Effector CD4-positive, alpha-beta T cell (primary cell): ENCODE measurements at places on chromosomes 11 and 22.

- no peak for DNase-seq
Measured at GRCh38 chr22:44289414-44290171, 23.2 kb downstream of the SHISAL1 start.

DNA sequence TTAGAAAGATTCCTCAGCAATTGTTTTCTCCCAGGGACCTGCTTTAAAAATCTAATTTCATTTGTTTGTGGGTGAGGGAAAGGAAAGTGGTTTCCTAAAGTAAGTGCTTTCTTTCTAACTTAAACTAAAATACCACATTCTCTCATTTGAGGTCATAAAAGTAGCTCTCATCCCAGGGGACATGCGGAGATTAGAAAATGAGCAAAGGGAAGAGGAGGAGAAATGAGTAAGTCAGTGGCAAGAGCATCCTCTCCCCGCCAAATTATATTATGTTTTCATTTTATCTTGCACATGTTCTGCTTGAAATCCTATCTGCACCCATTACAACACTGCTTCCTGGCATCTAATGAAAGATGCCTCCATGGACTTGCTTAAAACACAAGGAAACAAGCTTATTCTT lies 191.4 kb downstream of the ARHGAP42 start:
- DNase-seq = no peak

DNA sequence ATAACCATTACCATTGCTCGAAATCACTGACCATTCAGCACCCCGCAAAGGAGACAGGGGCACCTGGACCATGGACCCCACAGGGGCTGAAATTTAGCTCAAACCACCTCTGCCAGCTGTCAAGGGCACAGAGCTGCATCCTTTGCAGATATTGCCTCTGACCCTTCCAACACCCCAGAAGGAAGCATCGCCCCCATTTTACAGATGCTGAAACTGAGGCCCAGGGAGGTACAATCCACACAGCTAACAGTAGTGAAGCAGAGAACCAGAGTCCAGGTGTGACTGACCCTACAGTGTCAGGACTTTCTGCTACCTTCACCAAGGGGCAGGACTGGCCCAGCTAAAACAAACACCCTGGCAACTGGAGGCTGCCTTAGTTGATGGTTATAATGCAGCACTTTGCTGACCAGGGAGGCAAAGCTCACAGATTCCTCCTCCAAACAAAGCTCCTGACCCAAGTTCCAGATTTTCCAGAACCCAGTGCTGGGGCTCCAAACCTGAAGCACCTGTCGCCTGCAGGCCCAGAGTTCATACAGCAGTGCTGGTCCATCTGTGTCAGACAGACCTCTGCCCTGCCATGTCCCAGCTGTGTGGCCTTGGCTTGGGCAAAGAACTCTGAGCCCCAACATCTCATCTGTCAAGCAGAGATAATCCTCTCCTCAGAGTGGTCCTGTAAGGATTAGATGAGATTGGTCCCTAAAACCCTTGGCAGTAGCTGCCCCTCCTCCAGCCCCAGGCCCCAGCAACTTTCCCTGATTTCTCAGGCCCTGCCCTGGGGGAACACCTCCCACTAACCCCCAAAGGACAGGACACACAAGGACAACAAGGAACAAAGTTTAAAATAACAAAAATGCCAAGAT lies 15.2 kb upstream of the ARAP1 start:
- no peak for DNase-seq

GRCh38 chr11:118903204-118904015 lies 19.7 kb downstream of the CXCR5 start:
- DNase-seq = no peak

GRCh38 chr11:86476109-86476861 lies 101.6 kb downstream of the CCDC81 start:
- no peak for DNase-seq

DNA sequence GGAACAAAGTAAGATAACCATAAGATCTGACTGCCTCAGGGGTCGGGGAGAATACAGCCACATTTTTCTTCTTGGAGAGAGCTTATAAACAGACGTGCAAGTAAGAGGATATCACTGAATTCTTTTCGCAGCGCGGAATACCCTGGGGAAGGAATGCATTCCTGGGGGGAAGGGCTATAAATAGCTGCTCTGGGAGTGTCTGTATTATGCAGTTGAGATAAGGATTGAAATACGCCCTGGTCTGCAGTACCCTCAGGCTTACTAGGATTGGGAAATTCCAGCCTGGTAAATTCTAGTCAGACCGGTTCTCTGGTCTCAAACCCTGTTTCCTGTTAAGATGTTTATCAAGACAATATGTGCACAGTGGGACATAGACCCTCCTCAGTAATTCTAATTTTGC lies 1491.7 kb upstream of the RAG2 start:
- DNase-seq = no peak

DNA sequence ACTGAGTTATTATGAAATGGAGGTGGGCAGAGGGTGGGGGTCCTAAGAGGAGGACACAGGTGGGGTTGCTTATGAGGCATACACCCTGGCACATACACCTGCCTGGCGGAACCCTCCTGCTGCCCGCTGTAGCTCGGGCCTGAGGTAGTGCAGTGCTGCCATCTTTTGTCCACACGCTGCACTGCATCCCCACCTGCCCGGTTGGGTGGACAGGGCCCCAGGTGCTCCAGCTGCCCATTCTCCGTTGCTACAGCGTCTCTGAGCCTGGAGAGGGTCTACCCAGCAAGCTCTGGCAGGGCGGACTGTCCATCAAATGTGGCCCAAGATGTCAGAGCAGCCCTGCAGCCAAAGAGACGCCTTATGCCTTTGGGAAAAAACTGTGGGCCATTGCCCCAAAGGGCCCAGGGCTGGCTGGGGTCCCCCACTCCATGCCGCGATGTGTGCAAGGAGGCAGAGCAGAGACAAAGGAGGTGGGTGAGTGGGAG lies 131.2 kb downstream of the BUD13 start:
- no peak for DNase-seq

DNA sequence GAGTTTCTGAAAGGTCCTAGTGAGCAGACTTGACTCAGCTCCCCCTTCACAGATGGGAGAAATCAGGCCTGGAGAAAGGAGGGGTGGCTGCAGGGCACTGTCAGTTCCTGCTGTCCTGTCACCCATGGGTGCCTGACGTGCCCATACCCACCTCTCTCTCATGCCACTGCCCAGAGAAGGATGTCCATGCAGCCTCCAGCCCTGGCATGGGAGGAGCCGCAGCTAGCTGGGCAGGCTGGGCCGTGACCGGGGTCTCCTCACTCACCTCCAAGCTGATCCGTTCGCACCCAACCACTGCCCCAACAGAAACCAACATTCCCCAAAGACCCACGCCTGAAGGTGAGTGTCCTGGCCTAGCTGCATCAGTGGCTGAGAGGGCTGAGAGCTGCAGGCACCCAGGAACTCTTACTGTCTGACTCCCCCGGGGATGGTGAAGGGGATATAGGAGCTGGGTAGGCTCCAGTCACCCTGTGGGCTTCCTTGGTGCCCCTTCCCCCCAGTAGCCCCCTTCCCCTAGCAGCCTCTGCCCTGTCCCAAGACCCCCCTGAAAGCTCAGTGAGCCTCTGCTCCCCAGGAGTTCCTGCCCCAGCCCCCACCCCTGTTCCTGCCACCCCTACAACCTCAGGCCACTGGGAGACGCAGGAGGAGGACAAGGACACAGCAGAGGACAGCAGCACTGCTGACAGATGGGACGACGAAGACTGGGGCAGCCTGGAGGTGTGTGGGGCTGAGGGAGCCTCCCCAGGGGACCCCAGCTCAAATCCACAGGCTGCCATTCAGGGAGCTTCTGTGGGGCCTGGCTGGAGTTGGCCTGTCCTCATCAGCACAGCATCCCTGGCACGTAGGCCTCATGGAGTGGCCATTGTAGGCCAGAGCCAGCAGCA lies 11.8 kb downstream of the SCYL1 start:
- DNase-seq = no peak

- no peak for DNase-seq
Measured at GRCh38 chr11:84240847-84241246, 954.7 kb upstream of the CCDC90B start.

- no peak for DNase-seq
Measured at GRCh38 chr11:82787981-82788380, 54.3 kb upstream of the FAM181B start.

- DNase-seq = no peak
Measured at GRCh38 chr11:92873551-92873950, 95.9 kb upstream of the MTNR1B start.

GRCh38 chr11:422249-422656 lies 7.5 kb upstream of the SIGIRR start:
- no peak for DNase-seq

- DNase-seq = no peak
Measured at GRCh38 chr22:23084453-23085350, 14.4 kb downstream of the GNAZ start.

DNA sequence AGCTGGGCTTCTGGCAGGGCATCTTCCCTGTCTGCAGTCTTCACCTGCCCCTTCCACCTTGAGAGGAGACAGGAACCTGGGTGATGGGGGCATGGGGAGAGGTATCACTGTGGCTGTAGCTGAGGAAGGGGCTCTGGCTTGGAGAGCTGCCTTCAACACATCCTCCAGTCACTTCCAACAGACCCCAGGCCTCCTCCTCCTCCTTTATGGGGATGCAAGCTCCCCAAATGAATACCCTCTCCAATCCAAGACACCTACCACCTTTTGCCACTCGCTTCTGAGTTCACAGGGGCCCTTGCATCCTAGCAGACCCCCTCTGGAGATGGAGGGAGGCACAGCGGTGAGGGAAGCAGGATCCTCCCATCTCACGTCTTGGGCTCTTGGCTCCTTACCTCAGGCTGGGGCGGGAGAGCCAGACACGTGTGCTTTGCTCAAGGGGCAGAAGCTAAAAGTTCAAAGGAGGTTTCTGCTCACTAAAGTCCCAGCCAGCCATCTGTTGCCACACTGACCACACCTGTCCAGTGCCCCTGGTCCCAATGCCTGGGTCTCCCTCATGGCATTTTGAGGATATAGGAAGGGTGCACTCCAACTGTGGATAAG lies 13.2 kb downstream of the ANKK1 start:
- DNase-seq = no peak

GRCh38 chr11:1128311-1129142 lies 29.2 kb upstream of the MUC5AC start:
- DNase-seq = no peak

- no peak for DNase-seq
Measured at GRCh38 chr11:95148406-95148805, 58.8 kb downstream of the ENDOD1 start.

- DNase-seq = no peak
Measured at GRCh38 chr11:3909901-3910300, 54.4 kb downstream of the STIM1 start.
